ENCODE measurements at places on chromosomes 12 and 14. TPM values are rescaled to one million over a fixed set of nuclear protein-coding genes. Genes with fewer than 3 reads are reported as not detected.
A peak's percentile ranks its signal among the peaks of the same experiment; 100 is the strongest.

The OR4E2 gene
- polyA plus RNA-seq: not detected

DNA sequence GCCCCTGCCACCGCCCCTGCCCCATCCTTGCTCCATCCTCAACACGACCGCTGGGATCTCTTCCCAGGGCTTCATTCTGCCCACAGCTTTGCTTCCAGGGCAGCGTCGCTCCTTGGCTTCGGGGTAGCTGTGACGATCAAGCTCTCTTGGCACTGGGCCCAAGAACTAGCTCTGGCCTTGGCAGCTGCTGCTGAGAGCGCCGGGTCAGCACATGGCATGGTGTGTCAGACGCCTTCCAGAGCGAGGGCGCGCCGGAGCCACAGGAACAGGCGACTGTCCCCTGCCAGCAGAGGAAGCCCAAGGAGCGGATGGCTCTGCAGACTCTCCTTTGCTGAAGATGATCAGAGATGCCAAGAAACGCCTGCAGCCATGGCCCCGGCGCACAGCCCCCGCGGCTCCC lies 15.9 kb downstream of the RAB35 start:
- DNase-seq: peak; percentile 58

The KRT79 gene
- 0.24 TPM for polyA plus RNA-seq

DNA sequence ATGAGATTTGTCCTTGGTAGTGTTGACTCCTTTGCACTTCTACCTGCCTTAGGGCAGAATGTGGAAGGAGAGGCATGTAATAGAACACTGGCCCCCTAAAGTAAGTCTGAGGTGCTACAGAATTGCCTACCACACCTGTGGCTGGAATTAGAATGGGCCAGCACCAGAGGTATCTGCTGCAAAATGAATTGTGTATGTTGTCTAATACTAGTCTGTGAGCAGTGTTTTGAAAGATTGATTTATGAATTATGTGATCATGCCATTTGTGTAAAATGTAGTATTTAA lies 5.7 kb upstream of the STYX start:
- DNase-seq: no peak

- no peak for DNase-seq
Measured at GRCh38 chr14:64347748-64348147, 40.4 kb upstream of the MTHFD1 start.
